ENCODE measurements at places on chromosomes 5 and 9.

DNA sequence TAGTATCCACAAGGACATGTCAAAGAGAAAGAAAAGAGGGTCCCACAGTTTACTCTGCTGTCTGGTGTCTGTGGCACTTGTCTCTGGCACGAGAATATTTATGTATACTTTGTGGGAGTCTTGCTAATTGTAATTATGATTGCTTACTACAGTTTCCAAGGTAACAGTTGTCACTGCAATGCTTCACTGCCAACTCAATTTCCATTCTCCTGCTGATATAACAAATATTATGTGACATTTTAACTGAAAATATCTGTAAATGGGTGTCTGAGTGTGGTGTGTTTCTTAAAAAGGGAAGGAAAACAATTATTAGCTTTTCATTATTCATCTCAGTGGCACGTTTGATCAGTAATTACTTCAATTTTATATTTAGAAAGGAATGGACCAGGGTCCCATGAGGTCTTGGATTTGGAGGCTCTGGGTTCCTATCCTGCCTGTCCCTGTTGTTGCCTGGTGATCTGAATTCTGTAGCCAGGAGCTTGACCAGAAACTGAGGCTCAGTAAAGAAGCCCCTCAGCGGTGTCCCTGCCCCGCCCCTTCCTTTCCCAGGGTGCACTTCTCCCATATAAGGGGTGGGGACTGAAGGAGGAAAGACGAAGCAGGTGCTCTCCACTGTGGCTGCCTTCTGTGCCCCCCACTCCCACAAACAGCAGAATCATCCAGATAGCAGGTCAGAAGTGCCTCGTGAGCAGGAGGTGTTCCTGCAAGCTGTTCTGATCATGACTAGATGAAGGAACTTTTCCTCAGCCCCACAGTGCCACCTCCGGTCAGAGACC is 137.3 kb upstream of the KIF2A start:
- no peak for DNase-seq

DNA sequence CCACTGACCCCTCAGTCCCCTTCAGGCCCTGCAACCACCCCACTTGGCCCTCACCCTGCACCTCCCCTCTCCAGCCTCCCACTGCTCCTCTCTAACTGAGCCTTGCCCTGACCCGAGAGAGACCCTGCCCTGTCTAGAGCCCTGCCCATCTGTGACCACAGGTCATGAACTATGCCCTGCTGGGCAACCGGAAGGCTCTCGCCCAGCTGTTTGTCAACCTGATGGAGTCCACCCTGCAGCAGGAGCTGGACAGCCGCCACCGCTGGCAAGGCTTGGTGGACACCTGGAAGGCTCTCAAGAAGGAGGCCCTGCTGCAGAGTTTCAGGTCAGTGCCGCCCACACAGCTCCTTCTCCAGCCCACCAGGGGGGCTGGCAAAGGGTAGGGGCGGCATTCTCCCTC is 9.4 kb downstream of the CCDC180 start:
- no peak for DNase-seq

- no peak for DNase-seq
Measured at GRCh38 chr5:142973932-142974331, 203.8 kb downstream of the ARHGAP26 start.

DNA sequence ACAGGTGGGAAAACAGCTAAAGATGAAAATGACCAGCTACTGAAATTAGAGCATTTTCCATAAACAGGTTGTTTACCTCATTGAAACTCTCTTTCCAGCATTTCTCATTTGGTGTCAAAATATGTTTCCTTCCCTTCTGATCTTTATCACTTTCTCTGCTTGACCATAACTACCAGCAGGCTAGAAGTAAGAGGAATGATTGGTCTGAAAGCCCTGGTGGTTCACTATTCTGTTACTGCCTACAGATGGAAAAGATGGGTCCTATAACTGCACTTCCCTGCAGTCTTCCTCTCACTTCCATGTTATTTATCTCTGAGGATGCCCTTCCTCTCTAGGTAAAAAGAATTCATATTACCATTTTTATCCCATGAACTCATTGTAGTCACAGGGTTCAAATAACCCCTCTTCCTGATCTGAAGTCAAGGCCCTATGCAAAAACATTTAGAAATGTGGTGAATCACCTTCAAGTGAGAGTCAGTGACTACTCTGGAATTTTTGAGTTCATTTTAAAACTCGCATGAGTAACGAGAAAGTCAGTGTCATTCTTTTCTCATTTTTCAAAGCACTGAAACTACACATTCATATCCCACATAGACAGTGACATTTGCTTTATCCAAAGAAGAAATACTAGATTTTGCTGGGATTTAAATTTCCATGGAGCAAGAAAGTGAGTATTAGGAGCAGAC is 51.7 kb downstream of the ZNF474 start:
- DNase-seq: peak; percentile 81

GRCh38 chr5:100273846-100274580 is 261.2 kb upstream of the FAM174A start:
- DNase-seq: no peak

DNA sequence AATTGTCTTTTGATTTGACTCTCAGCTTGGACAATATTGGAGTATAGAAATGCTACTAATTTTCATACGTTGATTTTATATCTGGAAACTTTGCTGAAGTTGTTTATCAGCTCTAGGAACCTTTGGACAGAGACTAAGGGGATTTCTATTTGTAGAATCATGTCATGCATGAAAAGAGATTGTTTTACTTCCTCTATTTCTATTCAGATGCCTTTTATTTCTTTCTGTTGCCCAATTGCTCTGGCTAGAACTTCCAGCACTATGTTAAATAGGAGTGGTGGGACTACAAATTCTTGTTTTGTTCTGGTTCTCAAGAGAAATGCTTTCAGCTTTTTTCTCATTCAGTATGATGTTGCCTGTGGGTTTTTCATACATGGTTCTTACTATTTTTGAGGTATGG is 112.8 kb upstream of the CDH12 start:
- DNase-seq: no peak

DNA sequence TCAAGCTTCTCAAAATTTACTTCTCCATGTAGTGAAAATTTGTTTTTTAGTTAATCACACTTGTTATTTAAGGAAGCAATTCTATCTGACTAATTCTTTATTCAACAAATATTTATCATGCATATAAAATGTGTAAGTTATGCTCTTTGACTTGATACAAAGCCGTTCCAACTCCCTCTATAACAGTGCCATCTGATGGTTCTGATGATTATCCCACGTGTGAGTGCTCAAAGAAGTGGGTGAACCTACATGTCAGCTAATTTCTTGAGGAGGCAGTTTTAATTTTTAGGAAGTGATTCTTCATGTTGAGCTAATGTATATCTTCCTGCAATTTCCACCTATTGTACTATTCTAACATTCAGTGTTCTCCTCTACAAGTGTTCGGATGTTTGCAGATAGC is 88.8 kb upstream of the BRINP1 start:
- no peak for DNase-seq

DNA sequence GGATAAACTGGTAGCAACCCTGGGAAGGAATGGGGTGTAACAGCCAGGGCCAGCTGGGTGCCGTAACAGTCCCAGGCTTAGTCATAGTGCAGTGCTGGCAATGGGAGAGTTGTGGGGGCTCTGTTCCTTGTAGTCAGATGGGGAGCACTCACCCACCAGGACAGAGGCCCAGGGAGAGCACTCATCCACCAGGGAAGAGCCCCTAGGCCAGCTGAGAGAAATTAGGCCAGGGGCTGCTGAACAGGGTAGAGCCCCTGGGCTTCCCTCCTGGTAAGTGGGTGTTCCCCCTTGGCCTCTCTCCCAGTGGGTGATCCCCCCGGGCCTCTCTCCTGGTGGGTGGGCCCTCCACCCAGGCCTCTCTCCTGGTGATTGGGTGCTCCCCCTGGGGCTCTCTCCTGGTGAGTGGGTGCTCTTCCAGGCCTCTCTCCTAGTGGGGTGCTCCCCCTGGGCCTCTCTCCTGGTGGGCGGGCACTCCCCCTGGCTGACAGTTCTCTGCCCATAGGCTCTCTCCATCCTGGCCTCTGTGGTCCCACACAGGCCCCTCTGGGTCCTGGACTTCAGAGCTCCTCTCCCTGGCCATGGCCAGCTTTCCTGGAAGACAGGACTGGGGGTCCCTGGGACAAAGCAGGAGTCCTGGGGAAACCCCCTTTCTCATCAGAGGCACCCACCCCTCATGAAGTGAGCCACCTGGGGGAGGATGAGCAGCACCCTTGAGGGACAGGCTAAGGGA is 13.4 kb downstream of the FGD3 start:
- no peak for DNase-seq

- DNase-seq: no peak
Measured at GRCh38 chr9:98572054-98572627, 136.6 kb downstream of the GABBR2 start.

- DNase-seq: no peak
Measured at GRCh38 chr5:176996780-176997179, 9.8 kb downstream of the UIMC1 start.

- DNase-seq: no peak
Measured at GRCh38 chr5:81428446-81428845, 34.5 kb upstream of the ACOT12 start.

DNA sequence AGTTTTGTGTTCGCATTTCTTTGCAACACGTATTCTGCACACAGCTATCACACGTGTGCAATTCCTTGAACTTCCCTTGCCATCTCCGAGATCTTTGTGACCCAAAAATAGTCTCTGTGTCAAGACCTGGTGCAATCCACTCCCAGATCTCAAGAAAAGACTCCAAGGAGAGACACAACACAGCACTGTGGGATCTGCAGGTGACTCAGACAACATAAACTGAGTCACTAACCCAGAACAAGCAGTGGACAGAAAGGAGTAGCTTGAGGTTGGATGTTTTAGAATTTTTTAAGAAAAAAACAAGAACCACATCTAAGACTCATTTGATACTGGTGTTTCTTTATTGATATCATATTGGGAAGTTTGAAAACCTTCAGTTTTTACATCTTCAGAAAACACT is 396.9 kb downstream of the AGTPBP1 start:
- DNase-seq: no peak

- no peak for DNase-seq
Measured at GRCh38 chr5:135494196-135494595, 41.6 kb downstream of the NEUROG1 start.

DNA sequence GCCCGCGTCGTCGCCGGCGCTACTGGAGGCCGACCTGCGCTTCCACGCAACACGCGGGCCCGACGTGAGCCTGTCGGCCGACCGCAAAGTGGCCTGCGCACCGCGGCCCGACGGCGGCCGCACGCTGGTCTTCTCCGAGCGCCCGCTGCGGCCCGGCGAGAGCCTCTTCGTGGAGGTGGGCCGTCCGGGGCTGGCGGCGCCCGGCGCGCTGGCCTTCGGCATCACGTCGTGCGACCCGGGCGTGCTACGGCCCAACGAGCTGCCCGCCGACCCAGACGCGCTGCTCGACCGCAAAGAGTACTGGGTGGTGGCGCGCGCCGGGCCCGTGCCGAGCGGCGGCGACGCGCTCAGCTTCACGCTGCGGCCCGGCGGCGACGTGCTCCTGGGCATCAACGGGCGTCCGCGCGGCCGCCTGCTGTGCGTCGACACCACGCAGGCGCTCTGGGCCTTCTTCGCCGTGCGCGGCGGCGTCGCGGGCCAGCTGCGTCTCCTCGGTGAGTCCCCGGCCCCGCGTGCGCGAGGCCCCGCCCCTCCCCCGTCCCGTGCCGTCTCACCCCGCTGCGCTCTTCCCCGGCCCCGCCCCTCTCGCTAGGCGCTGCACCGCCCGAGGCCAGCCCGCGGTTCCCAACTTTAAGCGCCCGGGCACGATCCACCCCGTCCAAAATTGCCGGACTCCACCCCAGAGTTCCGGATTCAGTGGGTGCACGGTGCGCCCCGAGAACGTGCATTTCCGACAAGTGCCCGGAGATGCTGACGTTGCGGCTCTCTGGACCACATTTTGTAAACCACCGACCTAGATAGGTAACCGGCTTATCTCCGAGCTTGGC is 42.8 kb downstream of the NEURL1B start:
- no peak for DNase-seq

DNA sequence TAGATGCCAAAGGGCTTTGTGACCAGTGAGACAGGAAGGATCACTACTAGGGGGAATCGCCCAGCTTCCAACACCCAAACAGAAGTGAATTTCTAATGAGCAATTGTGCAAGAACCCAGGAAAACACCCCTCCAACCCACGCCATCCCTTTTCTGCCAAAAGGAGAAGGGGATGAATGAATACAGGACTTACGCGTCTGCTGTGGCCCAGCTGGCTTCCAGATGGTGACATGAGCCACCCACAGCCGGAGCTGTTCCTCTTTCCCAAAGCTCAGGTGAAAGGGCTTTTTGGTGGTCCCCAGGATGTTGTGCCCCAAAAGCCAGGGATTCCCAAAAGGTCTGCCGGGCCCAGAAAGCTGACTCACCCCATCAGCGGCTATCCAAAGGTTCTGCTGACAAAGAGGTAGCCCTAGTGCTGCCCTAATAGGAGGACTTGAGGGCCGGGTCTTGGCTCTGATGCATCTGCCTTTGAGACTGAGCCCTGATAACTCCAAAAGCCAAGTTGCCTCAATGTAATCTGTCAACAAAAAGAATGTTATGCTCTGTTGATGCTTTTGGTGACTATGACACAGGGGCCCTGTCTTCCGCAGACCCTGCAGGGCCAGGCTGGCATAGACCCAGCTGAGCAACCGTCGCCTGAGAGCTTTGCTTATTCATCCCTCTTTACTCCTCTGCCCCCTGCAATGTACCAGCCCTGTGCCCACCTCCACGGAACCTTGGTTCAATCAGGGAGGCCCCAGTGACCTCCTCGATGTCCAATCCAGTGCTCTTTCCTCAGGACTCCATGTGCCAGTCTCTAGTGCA is 14.5 kb downstream of the GSN start:
- no peak for DNase-seq

- DNase-seq: no peak
Measured at GRCh38 chr5:154199671-154200220, 9.2 kb downstream of the GALNT10 start.

DNA sequence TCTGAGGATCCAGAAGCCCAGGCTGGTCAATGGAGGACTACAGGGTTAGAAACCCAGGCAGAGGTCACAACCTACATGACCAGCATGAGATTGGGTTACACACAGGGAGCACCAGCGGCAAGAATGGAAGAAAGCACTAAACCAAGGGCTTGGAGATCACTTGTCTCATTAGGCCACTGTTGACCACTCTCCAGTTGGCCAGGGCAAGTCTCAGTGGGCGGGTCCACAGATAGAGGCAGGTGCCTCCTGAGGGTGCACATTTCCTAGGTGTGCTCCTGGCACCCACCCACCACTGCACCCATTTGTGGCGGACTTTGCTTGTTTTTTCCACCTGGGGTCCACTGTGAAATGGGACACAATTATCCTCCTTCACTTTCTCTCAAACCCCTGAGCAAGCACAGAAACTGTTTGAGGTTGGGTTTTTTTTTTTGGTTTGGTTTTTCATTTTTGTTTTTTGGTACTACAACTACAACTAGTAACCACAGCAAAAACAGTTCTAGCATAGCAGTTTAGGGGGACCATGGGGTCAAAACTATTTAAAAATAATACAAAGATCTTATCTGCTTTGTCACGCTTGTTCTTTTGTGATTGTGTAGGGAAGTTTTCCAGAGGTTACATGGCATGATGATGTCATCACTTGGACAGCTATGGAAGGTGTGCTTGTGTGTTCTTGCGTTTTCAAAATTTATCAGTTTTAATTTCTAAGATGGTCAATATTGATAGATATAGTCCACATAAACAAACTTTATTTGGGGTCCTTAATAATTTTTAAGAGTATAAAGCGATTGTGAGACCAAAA is 6.1 kb downstream of the NPR2 start:
- DNase-seq: no peak
